ENCODE measurements at places on chromosomes 2 and 18. TPM values are rescaled to one million over a fixed set of nuclear protein-coding genes. Genes with fewer than 3 reads are reported as not detected.

LAMA1 gene
- not detected for total RNA-seq

- ATAC-seq: peak; percentile 67
Measured at GRCh38 chr2:230268606-230269243, 43.2 kb downstream of the SP140 start.

LYG2 gene
- total RNA-seq: not detected

DNA sequence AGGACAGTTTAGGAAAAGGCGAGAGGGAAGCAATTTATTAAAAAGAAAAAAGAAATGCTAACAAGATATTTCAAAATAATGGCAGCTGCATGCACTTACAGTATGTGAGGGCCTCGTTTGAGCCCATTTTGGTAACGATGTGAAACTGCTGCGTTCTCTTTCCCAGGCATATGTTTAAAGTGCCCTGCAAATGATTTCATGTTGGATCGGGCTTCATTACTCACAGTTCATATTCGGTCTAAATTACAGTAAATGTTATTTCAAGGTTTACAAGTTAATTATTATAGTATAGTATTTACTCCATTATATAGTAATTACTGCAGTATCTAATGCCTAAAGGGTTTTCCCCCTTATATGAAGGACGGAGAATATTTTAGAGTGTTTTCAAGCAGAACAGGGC is 679.1 kb downstream of the BCL11A start:
- ATAC-seq: no peak

- ATAC-seq: no peak
Measured at GRCh38 chr2:189175869-189176433, 3.6 kb downstream of the COL5A2 start.

DNA sequence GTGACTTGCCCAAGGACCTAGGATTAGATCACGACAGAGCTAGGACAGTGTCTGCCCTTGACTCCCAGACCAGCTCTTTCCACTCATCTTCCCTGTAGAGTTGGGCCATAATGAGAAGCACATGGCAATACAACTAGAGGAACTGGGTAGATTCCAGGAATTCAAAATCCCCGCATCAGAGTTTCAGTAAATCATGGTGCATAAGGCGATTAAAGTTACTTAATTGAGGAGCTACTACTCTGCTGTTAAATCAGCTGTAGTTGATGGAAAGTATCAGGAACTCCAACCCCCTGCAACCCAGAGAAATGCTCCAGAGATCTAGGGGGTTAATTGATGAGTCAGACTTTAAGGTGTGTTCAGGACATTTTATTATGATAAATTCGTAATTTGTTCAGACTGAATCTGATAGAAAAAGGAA is 5.7 kb downstream of the ANTXR1 start:
- no peak for ATAC-seq

DNA sequence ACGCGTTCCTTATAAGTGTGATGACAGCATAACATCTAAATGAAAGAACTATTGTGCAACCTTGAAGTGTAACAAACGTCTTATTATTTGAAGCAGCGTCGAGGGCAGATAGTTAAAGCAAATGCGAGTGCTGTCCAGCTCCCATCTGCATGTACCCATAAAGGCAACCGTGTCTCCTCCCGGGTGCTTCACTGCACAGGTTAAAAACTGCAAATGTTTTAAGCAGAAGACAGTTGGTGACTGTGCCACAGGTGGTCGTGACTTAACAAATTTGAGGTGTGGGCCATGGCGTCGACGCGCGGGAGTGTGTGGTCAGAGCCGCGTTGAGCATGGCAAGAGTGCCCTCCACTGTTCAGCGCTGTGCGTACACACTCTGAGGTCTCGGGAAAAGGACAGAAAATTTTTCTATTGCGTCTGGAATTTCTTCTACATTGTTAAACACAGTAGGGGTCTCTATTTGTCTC is 6.4 kb downstream of the SALL3 start:
- ATAC-seq: no peak

SLC9A2 gene
- total RNA-seq: not detected

DNA sequence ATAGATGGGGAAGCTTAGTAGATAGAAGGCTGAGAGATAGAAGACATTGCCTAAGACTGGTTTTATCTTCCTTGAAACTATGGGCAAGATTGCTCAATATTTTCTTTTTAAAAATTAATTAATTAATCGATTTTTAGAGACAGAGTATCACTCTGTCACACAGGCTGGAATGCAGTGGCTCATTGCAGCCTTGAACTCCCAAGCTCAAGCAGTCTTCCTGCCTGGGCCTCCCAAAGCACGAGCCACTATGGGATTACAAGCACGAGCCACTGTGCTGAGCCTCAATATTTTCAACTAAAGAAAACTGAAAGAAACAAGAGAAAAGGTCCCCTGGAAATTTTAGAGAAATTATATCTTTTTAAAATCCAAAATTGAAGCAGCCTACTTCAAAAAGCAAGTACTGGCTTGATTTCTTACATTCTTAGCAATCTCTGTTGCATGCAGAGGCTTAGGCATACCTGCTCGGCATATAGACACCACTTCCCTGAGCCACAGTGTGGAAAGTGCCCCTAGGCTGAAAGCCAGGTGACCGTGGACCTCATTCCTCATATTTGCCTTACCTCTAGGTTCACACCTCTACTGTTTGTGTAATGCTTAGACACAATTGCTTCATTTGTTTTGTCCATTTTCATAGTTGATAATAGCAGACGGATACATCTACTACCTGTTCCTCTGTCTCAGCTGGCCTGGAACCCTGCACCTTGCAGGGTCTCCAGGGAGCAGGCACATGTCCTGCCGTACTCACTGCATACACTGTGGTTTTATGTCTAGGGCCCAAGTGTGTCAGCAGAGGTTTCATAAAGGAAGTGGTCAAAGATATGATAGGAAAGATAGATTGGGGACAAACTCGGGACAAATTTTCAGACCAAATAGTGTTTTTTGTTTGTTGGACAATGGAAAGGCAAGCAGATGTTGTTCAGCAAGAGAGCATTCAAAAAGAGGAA is 166.5 kb upstream of the ALPP start:
- ATAC-seq: peak; percentile 29

GRCh38 chr2:221410487-221410886 is 161.6 kb downstream of the EPHA4 start:
- ATAC-seq: no peak

UBXN2A gene
- 9.7 TPM for total RNA-seq

- ATAC-seq: no peak
Measured at GRCh38 chr2:104952976-104953375, 84.9 kb upstream of the MRPS9 start.

DNA sequence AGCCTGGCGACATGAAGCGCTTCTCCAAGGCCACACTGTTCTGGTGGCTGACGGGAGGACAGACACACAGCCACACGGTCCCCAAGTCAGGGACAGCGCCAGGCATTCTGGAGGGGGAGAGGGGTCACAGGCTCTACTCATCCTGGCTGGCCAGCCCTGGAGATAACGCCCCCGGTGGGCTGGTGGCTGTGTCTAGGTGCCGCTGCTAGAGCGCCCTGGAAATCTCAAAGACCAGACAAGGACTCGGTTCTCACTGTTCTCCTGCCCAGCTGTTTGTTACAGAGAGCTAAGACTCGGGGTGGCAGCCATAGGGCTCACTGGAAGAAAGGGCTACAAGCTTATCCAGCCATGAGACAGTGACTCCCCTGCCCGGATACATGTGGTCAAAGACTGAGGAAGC is 72.0 kb downstream of the KCNF1 start:
- no peak for ATAC-seq

TGIF1 gene
- 86.1 TPM for total RNA-seq

DNA sequence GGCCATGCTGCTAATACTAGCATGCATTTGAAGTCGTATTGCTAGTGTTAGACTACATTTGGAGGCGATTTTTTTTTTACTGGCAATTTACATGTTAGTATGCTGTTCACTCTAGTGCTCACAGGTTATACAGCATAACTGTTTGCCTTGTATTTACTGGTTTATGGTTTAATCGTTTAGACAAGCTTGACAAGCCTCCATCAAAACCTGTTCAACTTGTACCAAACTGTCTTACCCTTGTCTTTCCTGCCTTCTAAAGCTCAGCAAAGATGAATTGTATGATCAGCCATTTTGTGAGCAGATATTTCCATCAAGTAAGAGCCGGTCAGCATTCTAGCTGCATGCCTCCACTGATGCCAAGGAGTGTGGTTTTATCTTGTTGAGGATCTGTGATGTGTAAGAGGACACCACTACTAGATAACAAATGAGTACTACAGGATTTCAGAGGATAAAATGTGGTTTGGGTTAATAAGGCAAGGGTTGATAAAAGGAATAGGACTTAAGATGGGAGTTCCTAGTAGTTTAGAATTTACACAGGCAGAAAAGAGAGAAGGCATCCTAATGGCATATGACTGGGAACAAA is 68.4 kb upstream of the ITM2C start:
- peak; percentile 27 for ATAC-seq

DNA sequence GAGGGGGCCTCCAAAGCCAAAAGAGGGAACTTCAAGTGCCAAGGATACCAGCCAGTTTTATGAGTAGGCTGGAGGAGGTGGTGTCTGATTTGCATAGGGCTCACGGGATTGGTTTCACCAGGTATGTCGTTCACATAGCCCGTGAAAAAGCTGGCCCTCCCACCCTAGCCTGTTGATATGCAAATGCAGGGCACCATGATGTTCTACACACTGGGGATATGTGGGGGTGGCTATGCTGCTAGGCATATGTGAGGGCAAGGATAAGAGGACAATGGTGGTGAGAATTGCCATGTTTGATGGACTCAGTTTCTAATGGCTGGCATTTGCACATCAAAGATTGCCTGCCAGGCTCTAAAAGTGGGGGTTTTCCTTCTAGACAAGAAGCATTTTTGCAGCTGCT is 378.6 kb downstream of the DPP10 start:
- ATAC-seq: no peak

DNA sequence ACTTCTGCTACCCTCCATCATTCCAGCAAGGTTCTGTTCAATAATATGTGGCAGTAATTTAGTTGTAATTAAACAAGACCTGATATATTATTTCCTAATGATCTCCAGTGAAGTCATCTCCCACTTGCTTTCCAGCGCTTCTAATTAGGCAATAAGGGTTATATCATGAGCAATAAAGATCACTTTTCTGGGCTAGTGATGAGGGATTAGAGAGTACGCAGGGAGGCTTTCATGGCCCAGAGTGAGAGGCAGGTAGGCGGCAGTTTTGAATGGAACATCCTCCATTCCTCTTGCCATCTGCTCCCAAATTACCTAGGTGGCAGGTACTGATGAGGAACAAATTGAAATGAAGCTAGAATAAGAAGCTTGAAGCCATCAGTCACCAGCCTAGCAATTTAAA is 358.1 kb upstream of the SYT4 start:
- no peak for ATAC-seq

SCN3A gene
- total RNA-seq: not detected

DNA sequence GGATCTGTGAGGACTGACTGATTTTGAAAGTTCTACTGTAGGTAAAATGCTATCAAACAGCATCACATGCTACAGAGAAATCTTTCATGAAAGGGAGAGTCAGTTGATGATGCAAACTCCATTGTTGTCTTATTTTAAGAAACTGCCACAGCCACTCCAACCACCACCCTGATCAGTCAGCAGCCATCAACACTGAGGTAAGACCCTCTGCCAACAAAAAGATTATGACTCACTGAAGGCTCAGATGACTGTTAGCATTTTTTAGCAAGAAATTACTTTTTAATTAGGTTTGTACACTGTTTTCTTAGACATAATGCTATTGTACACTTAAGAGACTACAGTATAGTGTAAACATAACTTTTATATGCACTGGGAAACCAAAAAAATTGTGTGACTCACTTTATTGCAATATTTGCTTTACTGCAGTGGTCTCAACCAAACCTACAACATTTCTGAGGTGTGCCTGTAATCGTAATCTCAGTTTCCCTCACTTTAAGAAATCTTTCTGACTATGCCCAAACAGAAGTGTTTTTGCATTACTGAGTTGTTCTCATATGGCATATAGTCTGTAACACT is 42.8 kb downstream of the METTL8 start:
- ATAC-seq: peak; percentile 72

IL18RAP gene
- 5.6 TPM for total RNA-seq

DNA sequence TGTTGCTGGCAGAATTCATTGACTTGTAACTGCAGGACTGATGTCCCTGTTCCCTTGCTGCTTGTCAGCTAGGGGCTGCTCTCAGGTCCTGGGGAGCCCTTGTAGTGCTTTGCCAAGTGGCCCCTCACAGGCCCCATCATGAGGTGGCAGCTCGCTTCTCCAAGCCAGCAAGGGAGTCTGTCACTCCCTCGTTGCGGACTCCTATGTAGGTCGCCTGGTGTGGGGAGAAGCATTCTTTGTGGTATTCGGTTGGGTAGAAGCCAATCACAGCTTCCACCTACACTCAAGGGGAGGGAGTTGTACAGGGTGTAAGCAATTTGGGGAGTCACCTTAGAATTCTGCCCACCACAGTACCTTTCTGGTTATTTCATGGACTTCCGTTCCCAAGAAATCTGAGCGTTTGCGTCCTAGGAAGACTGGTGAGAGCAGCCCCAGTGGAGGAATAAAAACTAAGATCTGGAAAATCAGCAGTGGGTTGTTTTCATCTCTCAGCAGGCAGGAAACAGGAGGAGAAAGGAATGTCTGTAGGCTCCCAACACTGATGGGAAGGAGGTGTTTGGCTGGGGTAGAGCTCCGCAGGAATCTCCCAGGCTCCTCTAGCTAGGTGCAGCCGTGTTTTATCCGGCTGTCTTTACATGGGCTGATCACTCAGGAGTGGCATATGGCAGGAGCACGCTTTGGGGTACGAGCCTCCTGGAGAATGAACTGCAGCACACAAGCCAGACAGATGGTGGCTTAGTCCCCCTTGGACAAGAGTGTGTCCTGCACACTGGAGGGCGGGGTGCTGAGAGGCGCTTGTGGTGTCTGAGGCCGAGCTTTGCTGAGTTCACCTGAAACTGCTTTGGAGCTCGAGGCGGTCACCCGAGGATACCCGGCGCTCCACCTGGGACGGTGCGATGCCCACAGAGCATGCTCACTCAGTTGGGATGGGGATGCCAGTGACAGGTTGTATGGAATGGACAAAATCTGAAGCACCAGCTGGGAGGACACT is 58.3 kb downstream of the LDLRAD4 start:
- peak; percentile 73 for ATAC-seq

COL4A3 gene
- 0.42 TPM for total RNA-seq

DNA sequence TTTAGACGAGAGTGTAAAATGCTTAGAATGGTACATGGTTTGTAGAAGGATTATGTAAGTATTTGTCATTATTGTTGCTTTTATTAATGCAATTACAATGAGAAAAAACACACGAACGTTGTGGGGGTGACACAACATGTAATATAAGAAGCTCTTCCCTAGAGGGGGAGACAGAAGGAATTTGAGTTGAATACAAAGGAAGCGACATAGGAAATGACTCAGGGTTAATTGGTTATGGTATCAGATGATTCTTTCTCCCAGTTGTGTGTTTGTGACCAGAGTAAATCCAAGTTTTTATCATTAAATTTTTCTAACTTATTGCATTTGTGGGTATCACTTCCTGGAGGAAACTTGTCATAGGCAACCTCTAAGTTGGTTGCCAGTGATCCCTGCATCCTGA is 625.6 kb upstream of the CDH2 start:
- ATAC-seq: no peak

DNA sequence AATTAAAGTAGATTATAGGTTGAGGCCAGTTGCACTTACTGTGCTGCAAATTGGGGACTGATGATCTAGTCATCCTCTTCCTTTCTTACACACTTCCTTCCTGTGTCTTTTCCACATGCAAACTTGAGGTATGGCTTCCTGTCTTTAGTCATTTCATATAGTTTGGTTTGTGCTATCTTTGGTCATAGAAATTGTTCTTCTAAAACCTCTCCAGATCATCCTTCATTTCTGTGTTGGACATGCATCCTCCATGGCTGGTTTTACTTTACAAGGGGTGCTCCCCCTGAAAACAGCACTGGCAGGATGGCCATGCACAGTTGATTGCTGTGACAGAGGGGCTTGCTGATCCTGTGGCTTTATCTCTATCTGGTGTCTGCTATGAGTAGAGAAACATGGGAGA is 36.5 kb downstream of the MGAT5 start:
- ATAC-seq: peak; percentile 76

PRADC1 gene
- total RNA-seq: 10.0 TPM
